HT1080 (cell line): ENCODE measurements at places on chromosomes 4 and X.
A peak's percentile ranks its signal among the peaks of the same experiment; 100 is the strongest.

GRCh38 chrX:38664285-38664684 is 102.9 kb downstream of the TSPAN7 start:
- peak; percentile 8 for DNase-seq

GRCh38 chr4:7771541-7772507 is 167.8 kb downstream of the AFAP1 start:
- DNase-seq: no peak

DNA sequence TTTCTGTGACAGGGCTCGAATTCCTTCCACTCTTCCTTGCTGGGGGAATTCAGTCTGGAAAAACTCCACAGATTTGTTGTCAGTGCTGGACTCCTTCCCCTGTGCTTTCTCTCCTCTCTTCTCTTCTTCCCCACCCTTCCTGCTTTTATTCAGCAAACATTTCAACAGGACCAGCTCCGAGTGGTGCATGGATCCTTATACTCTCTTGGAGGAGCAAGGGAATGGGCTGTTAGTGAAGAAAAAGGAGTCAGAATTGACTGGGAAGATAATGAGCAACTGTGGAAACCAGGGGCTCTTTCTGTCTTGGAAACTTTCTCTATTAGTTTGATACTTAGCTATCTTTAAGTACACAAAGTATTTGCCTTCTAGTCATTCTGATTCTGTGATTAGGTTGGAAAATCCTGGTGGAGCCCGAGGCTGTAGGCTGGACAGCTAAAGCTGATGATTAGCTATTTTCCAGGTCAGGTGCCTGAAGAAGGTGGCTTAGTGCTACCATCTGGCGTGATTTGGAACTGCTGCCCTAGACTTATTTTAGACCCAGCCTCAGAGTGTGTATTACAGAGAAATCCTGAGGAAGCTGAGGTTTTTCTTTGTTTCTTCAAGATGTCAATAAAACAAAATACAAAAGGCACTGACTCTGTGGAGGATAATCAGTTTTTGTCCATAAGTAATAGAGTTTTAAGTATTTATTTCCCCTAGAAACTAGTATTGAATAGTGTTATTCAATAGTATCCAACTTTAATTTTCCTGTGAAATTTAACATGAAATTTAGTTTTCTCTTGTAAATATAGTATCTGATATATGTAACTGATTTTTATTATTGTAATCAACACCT is 38.4 kb downstream of the NAP1L5 start:
- DNase-seq: peak; percentile 77

GRCh38 chr4:185598846-185599552 is 63.7 kb upstream of the PDLIM3 start:
- DNase-seq: no peak

- DNase-seq: no peak
Observed at GRCh38 chr4:125316791-125317524, 2.2 kb downstream of the FAT4 start.

DNA sequence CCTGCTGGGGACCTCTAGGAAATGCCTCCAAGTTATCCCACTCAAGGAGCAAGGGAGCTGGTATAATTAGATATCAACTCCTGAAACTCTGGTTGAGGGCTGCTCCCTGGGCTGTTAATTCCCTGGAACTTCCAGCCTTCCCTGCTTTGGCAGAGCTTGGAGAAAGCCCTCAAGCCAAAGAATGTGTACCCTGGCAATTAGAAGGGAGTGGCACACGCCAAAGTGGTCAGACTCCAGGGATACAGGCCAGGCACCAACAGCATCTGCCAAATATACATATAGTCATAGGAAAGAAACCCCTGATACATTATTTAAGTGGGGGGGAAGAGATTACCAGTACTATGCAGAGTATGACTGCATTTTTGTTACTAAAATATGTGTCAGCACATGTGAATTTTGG is 616.8 kb downstream of the BCOR start:
- no peak for DNase-seq

- peak; percentile 98 for DNase-seq
Observed at GRCh38 chr4:82785611-82786400, 12.8 kb downstream of the SCD5 start.

DNA sequence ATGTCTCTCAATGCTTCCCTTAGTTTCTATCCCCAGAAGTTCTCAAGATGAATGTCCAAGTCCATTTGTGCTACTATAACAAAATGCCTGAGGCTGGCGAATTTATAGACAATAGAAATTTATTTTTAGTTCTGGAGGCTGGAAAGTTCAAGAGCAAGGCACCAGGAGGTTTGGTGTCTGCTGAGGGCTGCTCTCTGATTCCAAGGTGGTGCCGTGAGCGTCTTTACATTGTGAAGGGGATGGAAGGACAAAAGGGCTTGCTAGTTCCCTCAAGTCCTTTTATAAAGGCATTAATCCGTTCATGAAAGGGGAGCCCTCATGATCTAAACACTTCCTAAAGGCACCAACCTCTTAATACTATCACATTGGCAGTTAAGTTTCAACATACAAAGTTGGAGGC is 12.3 kb downstream of the TRIM2 start:
- DNase-seq: no peak

DNA sequence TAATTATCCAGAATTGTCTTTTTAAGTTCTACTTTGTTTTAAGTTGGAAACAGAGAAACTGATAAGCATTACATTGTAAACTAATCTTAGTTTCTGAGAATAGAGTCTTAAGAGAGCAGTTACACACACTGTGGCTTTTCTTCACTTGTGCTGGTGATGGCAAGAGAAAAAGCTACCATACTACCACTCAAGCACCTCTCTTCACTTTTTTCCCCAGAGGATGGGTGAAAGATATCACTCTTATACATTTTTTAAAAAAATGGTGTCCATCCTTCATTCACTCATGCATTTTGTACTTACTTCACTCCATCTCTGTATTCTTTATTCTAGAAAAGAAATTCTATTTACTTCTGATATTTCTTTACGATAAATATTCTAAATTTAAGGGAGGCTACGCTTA is 42.5 kb upstream of the GRID2 start:
- no peak for DNase-seq

DNA sequence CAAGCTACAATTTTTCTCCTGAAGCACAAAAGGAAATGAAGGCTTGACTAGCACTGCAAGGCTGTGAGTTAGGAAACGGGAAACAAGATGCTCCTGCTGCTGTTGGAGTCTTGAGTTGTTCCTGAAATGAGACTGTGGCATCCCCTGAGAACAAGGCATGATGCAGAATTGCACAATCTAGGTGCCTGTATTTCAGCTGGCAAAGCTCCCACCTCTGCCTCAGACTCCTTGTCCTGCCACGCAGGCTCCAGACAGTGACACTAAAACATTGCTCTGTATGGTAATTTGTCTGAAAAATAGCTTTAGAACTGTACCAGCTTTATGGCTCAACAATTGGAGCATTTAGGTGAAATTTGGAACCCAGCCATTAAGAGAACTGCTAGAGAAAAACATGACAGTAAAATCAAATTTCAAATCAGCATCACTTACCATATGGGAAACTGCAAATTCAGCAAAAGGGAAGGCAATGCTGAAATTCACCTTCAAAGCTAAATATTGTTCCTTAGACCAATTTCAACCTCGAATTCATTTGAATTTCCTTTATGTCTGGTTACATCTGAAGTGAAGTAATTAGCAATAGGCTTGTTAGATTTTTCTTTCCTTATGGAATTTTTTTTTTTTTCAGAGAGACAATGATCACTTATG is 103.4 kb downstream of the MFAP3L start:
- peak; percentile 32 for DNase-seq

- no peak for DNase-seq
Observed at GRCh38 chrX:106751407-106751806, 24.9 kb downstream of the RNF128 start.

GRCh38 chr4:590313-590841 is 14.3 kb upstream of the TMEM271 start:
- DNase-seq: no peak

DNA sequence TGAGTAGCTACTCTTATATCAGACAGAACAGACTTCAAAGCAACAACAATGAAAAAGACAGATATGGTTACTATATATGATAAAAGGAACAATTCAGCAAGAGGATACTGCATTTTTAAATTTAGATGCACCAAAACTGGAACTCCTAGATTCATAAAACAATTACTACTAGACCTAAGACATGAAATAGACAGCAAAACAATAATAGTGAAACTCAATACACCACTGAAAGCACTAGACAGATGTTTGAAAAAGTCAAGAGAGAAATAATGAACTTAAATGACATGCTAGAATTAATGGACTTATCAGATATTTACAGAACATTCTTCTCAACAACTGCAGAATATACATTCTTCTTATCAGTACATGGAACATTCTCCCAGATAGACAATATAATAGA is 99.5 kb upstream of the ITM2A start:
- DNase-seq: no peak

DNA sequence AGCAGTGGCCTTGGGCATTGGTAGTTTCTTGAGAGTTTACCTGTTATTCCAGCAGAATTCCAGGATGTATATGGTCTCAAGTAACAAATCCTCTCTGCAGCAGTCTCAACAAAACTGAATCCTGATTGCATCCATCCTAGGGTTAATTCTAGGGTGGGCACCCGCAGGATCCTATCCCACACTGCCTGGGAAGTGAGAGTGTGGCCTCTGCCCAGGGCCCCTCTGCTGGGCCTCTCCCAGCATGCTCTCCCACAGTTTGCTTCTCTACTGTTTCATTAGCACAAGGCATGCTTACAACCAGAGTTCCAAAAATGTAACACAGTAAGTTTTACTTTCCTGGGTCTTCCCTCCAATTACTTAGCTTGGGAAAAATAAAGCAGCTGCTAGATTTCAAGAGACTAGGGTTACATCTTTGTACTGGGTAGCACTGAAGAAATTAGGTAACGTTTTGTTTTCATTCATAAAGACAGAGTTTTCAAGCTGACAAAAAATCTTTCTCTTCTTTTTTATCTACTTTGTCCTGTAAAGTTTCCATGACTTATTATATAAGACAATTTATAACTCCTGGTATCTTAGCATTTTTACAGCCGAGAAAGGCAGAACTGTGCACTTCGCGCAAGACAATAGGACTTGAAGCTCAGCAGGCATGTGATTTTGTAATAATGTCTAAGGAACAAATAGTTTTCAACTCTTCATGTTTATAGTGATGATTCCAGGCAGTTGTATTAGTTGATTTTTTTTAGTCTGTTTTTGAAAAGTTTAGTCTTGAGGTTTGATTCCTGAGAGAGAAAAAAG is 131.2 kb upstream of the PCDH18 start:
- no peak for DNase-seq

- no peak for DNase-seq
Observed at GRCh38 chr4:152996672-152997071, 60.5 kb downstream of the FHDC1 start.

GRCh38 chrX:104435249-104435648 is 130.8 kb upstream of the IL1RAPL2 start:
- no peak for DNase-seq

GRCh38 chr4:39020130-39020529 is 12.1 kb downstream of the TMEM156 start:
- DNase-seq: peak; percentile 57
